Activated T-cell treated with anti-CD3 and anti-CD28 coated beads, Interleukin-2, amount 50 U/mL, for 48 hours (primary cell): ENCODE measurements at places on chromosomes 5 and 9.

DNA sequence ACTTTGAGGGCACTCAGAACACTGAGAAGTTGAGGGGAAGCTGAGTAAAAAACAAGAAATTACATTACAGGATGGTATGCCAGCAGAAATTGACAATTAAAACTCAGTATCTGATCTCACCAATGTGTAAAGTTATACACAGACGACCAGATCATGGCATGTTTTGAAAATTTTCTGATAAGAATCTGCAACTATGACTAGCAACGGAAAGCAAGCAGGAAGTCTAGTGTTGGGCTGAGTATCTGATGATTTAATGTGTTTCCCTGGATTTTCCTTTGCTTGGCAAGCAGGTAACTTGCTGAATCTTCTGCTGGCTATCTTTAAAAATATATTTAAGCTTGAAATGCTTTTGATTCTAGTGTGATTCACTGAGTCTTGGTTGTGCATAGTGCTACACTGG lies 5.2 kb upstream of the GCNT4 start:
- DNase-seq: no peak

DNA sequence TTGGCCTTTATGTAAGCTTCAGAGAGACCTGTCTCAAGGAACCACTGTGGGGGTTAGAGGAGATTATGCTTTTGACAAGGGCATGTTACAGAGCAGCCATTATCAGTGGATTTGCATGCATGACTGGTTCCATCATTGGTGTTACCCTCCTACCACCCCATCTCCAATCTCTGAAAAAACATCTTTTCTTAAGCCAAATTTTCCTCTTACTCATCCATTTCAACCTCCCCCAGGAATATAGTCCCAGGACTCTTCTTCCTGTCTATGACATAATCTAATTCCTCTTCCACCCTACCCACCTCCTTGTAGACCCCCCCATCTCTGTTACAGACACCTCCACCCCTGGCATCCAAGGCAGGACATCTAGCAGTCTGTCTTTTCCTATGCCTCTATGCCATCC lies 33.1 kb upstream of the ADRB2 start:
- no peak for DNase-seq

DNA sequence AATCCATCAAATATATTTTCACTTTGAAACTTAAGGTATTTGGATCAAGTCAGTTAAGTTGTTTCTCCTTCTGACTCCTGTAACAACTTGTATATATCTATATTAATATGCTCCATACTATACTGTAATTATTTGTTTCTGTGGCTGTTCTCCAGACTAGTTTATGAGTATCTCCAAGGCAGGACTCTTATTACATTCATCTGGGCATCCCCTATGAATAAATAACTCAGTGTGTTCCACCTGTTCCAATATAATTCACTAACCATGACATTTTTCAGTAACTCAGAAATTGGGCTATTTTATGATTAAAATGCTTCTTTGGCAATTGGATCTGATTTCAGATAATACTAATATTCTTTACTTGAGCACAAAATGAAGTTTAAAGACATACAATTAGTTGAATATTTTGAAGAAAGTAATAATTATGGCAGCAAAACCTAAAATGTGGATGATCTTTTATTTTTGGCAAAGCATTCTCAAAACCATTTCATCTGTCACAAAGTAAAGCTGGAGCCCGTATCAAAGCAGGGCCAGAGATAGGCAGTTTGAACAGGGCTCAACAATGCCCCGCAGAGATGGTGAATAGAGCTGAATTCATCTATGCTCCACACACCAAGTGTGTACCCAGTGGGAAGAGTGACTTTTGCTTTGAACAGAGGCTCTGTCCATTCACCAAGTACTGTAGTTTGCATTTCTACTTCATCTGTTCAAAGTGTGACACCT lies 314.3 kb downstream of the PDE4D start:
- no peak for DNase-seq

DNA sequence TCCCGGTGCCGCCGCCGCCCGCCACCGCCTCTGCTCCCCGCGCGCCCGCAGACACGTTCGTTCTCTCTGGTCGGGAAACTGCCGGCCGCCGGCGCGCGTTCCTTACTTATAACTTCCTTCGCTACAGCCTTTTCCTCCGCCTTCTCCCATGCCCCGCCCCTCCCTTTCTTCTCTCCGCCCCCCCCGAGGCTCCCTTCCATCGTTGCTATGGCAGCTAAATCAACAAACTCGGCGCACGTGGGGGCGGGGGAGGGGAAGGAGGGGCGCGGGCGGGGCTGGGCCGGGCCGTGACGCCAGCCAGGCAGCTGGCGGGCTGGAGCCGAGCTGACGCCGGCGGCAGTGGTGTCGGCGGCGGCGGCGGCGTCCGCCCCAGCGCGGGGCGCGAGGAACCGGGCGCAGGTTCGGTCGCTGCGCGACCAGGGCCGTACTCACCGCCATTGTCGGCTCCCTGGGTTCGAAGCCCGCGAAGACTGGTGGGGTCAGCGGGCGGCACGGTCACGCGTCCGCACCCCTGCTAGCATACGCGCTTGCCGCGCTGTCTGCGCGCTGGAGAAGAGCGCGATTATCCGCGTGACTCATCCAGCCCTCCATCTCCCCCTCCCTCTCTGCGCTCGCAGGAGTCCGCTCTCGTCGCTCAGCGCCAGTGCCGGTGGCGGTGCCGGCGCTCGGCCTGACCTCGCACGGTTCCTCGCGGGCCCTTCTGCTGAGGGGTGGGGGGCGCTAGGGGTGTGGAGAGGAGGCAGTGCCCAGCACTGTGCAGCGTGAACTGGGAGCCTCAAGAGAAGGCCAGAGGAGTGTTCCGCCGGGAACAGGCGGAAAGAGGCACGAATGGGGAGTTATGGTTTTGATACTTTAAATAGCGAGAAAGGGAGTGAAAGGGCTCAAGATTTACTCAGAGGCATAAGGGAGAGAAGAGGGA lies at the start of gene KLF4:
Gene KLF4, minus strand, starts transcription at position 83 of the 919 bp plus-strand sequence. CDS start 597 bp downstream, outside the sequence.
- peak; percentile 83 for DNase-seq

DNA sequence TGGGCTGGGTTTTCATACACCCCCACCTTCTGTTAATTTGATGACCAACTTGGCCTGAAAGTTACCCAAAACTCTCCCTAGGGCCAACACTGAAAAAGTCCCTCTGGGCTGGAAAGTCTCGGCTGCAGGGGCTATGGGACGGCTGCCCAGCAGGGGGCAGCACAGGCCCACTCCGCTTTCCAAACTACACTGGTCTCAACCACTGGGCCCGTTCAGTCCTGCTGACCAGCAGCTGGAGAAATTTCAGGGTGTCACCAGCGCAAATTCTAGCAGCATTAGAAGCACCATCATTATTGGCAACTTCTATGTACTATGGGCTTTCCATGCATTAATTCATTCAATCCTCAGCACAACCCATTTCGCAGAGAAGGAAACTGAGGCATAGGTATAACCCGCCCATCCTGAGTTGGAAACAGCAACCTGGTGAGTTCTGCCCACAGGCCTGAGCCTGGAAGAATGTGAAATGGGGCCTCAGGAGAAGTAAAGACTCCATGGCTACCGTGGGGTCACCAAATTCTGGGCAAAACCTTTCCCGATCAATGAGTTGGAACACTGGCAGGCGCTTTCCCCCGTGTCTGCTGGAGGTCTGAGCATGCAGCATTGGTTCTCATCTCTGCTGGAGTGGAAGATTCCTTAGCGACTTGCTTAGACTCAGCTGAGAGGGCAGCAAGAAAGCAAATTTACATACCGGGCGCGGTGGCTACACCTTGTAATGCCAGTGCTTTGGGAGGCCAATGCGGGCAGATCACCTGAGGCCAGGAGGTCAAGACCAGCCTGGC lies 9.7 kb downstream of the ORM2 start:
- peak; percentile 68 for DNase-seq

DNA sequence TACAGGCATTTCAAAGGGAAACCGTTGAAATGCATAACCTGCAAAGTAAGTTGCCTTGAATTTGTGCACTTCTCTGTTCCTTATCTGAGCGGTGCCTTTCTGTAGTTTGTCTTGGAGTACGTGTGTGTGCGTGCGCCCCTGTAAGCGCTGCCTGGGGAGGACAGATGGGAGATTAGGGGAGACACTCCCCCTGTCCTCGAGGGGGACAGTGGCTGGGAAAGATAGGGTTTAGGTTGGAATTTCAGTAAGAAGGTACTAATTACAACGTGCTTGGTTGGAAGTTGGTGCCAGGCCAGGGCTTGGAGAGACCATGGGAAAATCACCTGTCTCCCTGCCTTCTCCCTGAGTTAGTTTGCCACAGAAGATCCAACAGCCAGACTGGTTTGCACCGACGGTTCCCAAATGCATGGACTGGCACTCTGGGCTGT lies 73.2 kb downstream of the PIK3R1 start:
- DNase-seq: no peak
